ENCODE measurements at places on chromosomes 11 and 22.

DNA sequence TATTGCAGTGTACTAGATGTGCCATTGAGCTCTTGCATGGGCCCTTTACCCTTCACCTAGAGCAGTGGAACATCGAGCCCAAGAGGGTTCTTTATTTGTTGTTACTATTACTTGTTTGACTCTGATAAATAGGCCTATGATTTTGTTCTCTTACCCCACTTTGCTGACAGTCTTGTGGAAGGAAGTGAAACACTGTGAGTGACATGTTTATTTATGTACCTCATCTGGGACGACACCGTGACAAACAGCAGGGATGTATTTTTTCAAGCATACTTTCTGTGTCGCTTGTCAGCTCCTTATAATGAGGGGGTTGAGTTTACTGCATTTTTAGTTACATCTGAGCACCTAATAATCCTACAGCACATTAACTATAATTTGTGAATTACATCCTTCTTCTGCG, 1010.3 kb upstream of the TENM4 start:
- no peak for DNase-seq

DNA sequence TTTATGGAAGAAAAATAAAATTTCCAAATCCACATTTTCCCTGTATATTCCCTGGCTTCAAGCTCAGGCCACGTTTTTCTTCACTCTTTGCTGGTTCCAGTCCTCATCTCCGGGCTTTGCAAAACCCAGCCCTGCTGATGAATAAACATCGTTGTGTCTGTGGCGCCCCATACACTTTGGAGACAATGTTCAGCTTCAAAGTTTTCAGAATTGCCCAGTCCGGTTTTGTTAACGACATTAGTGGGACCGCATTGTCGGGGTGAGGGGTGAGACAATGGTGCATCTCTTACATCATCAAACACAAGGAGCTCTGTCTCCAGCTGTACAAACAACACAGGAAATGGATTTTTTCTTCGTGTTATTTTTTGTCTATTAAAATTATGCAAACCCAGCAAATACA, 53.4 kb upstream of the HTATIP2 start:
- DNase-seq = no peak

DNA sequence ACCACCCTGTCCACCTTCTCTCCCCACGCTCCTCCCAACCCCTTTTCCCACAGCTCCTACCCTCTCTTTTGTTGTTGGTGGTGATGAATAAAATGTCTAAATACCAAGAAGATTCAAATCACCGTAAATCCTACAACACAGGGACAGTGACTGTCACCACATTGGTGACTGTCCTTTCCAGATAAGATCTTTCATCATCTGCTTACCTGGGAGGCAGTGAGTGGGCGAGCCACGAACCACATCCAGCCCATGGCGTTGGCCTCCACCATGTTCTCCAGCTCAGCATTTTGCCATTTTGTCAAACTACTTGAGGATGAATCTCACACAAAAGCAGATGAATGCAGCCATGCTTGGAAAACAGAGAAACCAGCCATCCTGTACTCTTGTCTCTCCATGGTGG, 6.7 kb upstream of the CYTH4 start:
- DNase-seq = no peak

- no peak for DNase-seq
Measured at GRCh38 chr11:116515664-116516184, 257.1 kb downstream of the BUD13 start.

- DNase-seq = no peak
Measured at GRCh38 chr22:21778705-21779363, 43.2 kb upstream of the YPEL1 start.

DNA sequence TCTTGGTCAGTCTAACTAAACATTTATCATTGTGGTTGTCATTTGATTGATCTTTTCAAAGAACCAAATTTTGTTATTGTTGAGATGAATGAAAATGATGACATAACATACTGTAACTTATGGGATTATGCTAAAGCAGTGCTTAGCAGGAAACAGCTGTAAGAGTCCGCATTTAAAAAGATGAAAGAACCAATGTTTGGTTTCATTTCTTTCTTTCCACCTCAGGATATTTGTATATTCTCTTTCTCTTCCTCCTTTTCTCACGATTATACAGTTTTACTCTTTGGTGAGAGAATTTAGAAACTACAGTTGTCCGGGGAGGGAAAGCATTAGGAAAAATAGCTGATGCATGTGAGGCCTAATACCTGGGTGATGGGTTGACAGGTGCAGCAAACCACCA, 23.1 kb downstream of the PIH1D2 start:
- DNase-seq = no peak

DNA sequence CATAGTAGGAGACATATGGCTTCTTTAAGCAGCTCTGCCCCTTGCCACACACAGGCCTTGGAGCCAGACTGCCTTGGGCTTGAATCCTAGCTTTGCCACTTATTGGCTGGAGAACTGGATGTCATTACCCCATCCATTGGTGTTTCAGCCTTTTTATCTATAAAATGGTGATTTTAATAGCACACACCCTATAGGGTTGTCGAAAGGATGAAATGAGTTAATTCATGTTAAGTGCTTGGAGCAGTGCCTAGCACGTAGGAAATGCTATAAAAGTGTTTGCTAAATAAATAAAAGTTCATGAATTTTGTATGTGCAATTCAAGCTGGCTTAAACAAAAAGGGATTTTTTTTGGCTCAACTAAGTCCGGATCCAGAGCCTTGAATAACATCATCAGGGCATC, 120.7 kb downstream of the TIMP3 start:
- no peak for DNase-seq

GRCh38 chr11:116504541-116505297, 268.1 kb downstream of the BUD13 start:
- DNase-seq = peak; percentile 56

GRCh38 chr11:80958987-80959386, 1518.2 kb upstream of the TENM4 start:
- DNase-seq = no peak

DNA sequence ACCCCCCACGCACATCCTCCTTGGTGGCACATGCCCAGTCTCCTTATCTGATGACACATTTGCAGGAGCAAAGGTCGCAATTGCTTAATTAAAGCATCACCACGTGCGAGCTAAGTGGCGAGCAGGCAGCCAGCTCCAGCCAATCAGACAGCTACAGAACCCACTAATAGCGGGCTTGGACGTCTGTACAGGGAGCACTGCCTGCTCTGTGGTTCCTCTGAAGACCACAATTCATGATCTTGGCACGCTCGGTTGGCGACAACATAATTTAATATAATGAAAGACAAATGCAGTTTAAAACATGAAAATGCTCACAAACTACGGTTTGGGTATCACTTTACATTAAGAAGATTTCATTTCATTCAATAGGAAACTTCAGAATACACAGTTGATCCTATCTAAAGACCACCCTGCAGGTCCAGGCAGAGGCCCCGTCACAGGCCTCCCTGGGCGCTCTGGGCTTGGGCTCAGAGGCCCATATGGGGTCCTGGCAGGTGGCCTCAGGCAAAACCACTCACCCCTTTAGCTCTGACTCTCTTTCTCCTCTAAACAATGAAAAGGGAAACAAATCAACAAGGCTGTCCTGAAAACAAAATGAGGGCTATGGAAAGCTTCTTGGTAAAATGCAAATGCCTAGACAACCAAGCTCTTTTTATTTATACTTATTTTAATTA, 10.4 kb downstream of the PACSIN2 start:
- no peak for DNase-seq

DNA sequence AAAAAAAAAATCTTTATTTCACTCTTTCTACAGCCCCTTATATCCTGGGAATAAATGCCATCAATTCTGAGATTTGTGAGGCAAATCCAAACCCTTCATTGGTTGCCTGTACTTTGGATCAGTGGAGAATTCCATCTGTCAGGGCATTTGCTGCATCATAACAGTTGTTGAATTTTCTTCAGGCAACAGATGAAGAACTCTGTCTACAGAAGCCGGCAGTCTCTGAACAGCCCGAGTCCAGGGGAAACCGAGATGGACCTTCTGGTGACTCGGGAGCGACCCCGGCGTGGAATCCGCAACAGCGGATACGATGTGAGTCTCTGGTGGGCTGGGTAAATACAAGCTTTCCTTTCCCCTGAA, 82.3 kb downstream of the C11orf91 start:
- DNase-seq = peak; percentile 16

DNA sequence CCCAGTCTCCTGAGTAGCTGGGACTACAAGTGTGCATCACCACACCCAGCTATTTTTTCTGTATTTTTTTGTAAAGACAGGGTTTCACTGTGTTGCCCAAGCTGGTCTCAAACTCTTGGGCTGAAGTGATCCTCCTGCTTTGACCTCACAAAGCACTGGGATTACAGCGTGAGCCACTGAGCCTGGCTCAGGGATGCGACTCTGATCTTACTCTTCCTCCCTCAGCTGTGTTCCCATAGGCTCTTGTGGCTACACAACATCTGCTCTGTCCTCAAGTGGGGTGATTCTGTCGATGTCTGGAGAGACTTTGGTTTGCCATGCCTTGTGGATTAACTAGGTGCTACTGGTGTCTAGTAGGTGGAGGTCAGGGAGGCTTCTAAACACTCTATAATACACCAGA, 127.0 kb upstream of the SERPIND1 start:
- DNase-seq = no peak

GRCh38 chr11:35812828-35813227, 131.0 kb upstream of the LDLRAD3 start:
- DNase-seq = no peak

GRCh38 chr11:110971140-110971539, 258.9 kb upstream of the ARHGAP20 start:
- DNase-seq = no peak

DNA sequence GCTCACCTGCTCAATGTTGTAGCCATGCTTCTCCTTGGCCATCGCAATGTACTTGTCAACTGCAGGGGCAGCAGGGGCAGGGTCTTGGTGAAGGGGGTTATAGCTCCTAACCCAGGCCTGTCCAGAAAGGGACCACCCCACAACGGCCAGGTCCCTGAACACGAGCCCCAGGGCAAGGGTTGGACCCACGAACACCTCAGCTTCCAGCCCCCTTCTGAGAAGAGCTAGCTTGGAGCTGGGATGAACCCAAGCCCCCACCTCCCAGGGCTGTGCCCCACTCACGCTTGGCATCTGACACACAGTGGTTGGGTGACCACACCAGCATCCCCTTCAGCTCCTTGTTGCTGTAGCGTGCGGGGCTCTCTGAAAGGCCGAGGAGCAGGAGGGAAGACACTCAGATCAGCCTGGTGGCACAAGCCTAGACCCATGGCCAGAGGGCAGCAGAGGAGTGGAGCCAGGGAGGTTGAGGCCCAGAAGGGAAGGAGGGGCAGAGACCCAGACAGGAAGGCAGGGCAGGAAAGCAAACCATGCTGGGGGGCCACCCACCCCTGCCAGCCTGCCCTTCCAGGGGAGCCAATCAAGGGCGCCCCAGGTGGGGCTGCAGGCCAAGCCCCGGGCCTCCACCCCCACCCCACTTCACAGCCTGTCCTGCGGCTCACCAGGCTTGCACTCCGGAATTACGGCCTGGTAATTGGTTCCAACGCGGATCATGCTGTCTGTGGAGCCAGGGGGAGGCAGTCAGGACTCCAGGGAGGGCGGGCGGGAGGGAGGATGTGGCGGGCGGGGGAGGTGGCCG, 1.9 kb downstream of the RCOR2 start:
- no peak for DNase-seq

GRCh38 chr11:134159652-134160051, 64.1 kb downstream of the NCAPD3 start:
- DNase-seq = no peak

DNA sequence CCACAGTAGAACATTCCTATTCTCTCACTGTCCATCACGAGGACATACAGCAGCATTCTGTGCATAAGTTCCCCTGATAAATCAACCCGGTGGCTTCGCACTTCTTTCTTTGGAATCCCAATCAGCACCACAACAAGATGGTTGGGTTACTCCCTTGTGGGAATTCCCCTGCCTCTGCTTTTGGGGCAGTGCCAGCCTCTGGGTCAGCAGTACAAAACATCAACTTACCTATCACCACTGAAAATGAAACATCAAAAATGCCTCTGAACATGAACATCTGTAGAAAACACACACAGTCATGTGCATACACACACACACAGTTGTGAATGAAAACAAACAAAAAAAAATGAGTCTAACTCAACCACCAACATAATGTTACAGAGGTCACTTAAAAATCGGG, 79.3 kb downstream of the KCNA4 start:
- no peak for DNase-seq

- no peak for DNase-seq
Measured at GRCh38 chr22:20777420-20778177, 3.7 kb downstream of the SERPIND1 start.

DNA sequence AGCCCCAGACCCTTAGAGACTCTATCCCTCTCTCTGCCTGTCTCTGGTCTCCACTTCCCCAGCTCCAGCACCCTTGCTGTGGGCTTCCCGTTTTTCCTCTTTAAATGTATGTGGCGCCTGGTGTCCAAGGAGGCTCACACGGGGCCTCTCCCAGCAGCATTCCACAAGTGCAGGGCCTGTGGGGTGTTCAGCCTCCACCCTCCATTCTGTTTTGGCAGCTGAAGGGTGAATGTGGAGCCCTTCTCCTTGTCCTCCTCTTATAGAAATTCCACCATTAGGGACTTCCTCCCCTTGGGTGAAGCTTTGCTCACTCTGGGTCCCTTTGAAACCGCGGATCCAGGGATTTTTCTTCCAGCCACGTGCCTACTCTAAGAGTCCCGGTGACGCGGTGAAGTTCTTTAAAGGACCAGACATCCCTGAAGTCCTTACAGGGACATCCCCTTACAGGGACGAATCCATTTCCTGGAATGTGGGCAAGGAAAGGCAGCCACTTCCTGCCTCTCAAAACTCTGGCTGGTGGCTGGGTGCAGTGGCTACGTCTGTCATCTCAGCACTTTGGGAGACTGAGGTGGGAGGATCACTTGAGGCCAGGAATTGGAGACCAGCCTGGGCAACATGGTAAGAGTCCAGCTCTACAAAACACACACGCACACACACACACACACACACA, 1.6 kb upstream of the TSPAN18 start:
- DNase-seq = no peak

GRCh38 chr22:50624347-50625130, 3.4 kb downstream of the ARSA start:
- DNase-seq = no peak

GRCh38 chr11:23973244-23973643, 523.6 kb upstream of the LUZP2 start:
- no peak for DNase-seq

GRCh38 chr11:31819621-31820437, 8.7 kb upstream of the PAX6 start:
- DNase-seq = no peak

GRCh38 chr22:30460147-30460546, 11.7 kb downstream of the SEC14L3 start:
- no peak for DNase-seq

Data from brain (organoid and tissue), 16 donors.